GM12864 (cell line): ENCODE measurements at places on chromosomes 1 and 21.
A peak's percentile ranks its signal among the peaks of the same experiment; 100 is the strongest.

DNA sequence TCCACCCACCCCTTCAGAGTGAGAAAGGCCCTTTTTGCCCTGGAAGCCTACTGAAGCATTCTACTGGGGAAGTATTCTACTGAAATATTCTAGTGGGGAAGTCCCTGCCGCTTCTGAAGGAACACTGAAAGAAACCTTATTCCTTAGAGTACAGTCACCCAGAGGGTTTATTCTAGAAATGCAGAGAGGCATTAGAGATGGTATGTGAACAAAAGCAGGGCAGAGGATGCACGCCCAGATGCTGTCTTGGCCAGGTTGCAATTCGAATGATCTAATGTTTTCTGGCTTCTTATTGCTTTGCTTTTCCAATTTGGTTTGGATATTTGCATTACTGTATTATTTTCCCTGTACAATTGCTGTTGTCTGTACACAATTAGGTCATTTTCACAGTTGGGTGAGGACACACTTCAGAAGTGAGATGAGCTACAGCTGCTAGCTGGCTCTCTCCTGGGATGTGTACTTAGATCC lies 37.1 kb downstream of the CCN1 start:
- no peak for DNase-seq

- DNase-seq, result no peak
These were observed at the start of gene CHI3L1 for GRCh38 chr1:203186446-203187303. Gene CHI3L1 (minus strand): TSS chr1:203186704. CDS start chr1:203186623, 81 bp downstream.

DNA sequence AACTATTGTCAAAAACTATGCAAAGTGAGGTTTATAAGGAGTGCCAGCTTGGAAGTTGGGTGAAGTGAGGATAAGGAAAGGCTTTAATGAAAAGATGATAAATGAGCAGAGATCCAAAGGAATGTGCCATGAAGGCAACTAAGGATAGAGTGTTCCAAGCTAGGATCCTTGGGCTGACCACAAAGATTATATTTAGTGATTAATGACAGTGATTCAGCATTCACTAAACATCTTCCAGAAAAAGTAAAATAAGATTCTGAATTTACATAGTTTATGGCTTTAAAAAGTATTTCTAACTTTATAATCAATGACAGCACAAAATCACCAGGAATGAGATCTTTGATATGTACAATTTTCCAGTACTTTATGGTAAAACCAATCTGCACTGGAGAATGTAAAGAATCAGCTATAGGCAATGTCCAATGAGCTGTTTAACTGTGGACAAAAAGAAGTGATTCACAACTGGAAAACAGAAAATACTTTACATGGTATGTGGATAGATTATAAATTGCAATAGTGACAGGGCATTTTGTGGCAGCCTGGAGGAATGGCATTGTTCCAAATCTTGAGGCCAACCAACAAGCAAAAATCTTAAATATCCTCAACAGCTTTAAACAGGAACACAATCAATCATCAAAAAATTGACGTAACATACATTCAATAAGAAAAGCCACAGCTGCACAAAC lies 91.2 kb upstream of the KCTD3 start:
- no peak for DNase-seq

DNA sequence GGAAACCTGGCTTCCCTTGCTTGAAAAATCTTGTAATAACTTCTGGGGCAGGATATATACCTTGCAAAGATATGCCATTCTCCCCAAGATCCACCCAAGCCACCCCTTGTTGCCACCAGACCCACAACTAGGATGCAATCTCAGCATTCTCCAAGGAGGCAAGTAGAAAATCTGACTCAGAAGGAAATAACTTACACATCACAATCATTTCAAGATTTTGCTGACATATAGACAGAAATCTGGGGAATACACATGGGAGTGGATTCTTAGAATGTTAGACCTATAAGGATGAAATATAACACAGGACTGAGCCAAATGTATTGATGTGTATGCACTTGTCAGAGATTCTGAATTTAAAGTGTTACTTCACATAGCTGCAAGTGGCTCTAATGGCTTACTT lies 14.8 kb upstream of the ZDHHC18 start:
- DNase-seq, result no peak

GRCh38 chr1:175824079-175824478 lies 80.7 kb upstream of the TNR start:
- DNase-seq, result peak; percentile 12

DNA sequence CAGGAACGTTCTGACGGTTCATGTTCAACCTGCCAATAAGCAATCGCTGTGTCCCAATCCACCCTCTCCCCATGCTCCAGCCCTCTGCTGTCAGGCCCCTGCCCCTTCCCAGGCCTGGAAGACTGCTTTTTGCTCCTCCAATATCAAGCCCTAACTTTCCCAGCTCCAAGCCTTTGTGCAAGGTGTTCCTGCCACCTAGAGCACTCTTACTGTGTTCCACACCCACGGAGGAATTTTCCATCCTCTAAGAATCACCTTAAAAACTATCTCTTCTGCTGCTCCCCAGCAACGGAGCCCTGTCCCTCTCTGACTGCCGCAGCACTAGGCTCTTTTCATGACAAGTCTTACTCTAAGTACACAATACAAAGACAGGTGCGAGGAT lies 657.9 kb downstream of the AJAP1 start:
- no peak for DNase-seq

DNA sequence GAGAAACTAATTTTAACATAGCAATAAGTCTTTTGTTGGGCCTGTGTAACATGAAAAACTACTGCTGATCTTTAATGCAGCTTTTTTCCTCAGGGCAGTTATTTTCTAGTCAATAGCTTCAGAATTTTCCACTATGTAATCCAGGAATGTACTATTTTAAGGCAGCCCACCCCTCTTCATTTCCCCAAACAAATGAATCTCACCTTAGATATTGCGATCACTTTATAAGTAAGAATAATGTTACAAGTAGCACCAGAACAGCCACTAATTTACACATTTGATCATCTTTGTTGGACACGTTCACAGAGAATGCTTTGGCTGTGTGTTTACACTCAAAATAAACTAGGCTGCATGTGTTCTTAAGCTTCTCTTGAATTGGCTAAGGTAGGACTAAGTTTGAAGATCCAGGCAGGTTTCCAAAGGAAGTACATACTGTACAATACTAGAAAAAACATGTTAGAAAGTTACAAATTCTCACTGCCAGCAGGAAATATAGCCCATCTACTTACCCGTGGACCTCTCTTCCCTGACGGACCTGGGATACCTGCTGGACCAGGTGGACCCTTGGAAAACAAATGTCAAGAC lies 41.7 kb downstream of the COL24A1 start:
- no peak for DNase-seq

GRCh38 chr1:7393136-7393535 lies 378.0 kb upstream of the VAMP3 start:
- no peak for DNase-seq

- DNase-seq, result no peak
These were observed 6.4 kb downstream of the CASZ1 start for GRCh38 chr1:10789803-10790702.

DNA sequence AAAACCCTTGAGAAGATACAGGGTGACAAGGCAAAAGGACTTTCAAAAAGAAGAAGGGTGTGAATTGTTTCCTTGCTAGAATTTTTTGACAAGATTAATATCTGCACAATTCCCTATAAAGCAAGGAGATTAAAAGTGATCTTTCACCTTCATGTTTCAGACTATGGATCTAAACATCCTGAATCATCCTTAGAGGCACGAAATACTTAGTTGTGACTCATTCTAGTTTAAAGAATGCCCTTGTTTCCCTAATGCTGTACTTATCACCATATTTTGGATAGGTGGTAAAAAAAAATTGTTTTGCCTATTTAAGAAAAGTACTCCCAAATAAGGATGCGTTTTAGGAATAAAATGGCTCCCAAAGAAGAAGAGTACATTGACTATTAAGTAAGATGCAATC lies 415.1 kb downstream of the LRRIQ3 start:
- DNase-seq, result no peak

- DNase-seq, result peak; percentile 36
These were observed 12.6 kb downstream of the SUCO start for GRCh38 chr1:172545396-172546004.

DNA sequence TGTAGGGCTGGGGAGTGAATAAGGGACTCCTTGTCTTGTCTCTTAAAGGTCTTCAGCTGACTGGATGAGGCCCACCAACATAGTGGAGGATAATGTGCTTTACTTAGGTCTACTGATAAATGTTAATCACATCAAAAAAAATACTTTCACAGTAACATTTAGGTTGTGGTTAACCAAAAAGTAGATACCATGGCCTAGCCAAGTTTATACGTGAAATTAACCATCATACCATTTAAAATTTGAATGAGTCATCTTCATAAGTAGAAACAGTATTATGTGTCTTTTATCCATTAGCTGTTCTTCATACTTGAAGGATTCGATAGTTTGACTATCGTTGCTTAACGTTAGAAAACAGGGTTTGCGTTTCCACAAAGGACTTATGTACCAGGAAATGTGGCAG lies 80.9 kb downstream of the MTR start:
- no peak for DNase-seq

GRCh38 chr1:174324939-174325338 lies 122.8 kb upstream of the GPR52 start:
- DNase-seq, result no peak

DNA sequence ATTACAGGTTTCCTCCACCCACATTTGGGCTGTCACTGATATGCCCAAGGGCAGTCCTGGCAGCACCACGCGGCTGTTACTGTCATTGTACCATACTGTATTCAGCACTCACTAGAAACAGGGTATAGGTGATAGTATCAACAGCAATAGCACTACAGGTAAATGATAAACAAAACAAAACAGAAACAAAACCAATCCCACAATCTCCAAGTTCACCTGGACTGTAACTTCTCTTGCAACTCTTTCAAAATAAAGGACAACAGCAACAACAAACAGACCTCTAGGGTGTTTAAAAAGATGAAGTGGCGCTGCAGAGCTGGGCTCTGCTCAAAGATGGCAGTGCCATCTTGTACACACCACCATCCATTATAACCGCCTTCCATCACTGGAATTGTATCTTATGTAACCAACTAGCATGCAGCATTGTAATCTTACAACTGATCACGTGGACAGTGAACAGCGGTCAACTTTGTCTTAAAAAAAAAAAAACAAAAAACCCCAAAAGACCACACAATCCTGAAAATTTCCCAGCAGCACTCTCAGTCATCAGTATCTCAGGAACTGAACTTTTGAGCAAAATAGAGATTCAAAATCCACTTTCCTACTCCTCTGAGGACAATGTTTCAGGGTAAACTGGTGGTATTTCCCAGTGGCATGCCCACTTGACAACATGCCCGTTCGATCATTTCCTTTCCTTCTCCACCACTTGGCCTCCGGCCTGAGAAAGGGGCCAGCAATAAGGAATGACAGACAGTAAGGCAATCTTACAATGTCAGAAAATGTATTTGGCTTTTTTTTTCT lies 3.8 kb downstream of the IRF2BP2 start:
- no peak for DNase-seq

- DNase-seq, result no peak
These were observed 13.3 kb downstream of the GPR157 start for GRCh38 chr1:9115351-9116205.

- no peak for DNase-seq
These were observed 59.0 kb upstream of the PGD start for GRCh38 chr1:10339815-10340214.

DNA sequence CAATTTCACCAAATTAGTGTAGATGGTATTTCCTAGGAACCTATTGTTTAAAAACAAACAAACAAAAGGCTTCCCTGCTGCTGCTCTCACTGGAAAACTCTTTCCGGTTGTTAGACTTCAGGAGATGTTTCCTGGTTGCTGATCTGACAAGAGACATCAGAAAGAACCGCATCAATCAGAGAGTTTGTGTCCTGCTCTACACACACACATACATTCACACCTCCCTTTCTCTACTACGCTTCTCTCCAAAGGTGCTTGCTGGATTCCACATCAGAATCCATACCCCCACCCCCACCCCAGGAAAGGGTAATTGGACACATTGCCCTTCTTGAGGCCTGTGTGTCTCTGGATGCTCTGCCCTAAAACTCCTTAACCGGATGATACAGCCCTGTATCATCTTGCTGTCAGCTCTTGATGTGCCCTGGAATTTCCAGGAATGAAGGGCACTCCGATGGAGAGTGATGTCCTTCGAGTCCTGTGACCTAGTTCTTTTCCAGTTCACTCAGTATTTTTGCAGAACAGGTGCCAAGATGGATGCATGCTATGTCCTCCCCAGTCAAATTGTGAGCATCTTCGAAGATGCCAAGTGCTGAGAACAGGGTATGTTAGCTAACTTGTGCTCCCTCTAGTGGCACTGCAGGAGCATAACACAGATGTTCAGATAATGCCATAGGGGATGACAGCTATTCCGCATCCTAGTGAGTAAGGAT lies 113.7 kb upstream of the SLC35F3 start:
- DNase-seq, result peak; percentile 19
